Stimulated activated CD8-positive, alpha-beta memory T cell treated with anti-CD3 and anti-CD28 coated beads, Interleukin-7, amount 100 ng/mL, for 1 hour (primary cell): ENCODE measurements at places on chromosomes 1 and 21.
A peak's percentile ranks its signal among the peaks of the same experiment; 100 is the strongest.

GRCh38 chr1:14109276-14109635 lies 409.3 kb downstream of the PRDM2 start:
- no peak for DNase-seq

DNA sequence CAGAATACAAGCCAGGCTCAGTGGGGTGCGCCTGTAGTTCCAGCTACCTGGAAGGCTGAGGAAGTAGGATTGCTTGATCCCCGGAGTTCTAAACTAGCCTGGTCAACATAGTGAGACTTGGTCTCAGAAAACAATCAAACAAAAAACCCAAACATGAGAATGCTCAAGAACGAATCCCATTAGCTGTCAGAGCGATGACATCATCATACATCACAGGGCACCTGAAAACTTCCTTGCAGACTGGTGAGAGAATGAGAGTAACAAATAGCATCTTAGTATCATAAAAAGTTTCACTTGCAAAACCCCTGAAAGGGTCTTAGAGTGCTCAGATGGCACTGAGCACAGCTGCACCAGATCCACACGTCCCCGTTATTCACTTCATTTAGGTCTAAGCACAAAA lies 21.1 kb upstream of the CDCA8 start:
- no peak for DNase-seq

DNA sequence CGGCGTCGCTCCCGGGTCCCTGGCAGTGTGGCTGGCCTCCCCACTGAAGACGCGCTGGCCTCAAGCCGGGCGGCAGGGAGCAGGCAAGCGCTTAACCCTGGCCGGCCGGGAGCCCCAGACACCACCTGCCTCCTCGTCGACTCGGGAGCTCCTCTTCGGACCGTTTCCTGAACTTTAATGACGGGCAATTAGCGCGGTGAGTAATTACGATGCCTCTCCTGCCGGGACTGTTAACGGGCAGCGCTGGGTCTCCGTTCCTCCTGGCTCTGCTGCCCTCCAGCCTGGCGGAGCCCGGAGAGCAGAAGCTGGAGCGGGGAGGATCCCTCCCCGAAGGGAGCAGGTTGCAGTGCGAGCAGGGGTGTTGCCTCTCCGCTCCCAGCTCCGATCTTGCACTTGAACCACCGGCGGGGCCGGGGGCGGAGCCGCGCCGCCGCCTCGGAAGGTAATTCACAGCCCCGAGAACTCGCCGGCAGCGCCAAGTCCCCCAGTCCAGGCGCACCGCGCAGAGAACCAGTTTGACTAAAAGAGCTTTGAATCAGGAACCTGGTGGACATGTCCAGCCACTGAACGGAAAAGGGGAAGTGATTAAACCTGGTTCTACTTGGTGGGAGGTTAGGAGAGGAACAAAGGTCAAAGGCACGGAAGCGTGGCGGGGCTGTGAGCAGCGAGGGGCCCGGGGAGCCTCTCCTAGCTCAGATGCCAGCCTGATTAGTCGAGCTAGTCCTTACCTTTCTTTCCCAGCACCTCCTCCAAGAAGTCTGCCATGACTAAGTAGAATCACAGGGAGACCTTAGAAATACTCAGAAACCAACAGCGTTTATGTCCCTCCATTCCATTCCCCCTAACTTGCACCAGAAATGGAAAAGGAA lies 18.3 kb upstream of the PLEKHA6 start:
- peak; percentile 13 for DNase-seq

DNA sequence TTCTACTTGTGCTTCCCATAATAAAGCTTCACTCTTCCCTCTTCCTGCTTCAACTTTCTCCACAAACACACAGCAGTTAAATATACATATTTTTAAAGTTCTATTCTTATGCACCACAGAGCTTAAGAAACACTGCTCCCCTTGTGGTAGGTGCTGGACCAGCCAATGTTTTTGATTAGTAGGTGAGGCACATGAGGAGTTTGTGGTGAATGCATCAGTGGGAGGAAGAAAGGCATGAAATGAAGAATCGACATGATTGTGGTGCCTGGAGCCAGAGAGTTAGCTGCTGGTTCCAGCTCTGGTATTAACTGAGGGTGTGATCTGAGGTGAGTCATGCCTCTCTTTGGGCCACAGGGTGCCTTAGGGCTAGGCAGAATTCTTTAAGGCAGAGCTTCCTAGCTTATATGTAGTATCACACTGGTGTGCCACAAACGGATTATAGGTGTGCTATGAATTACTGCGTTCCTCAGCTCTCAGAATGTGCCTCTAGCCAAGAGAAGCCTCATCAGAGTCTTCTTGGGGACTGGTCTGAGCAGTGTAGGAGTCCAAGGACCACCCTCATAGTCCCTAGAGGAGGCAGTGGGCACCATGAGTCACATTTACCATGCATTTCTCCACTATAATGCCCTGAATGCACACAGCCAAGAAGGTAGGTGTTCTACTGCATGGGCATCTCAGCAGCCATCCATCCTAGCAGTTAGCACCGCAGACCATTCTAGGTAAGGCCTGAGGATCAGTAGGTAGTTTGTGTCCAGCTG lies 97.4 kb upstream of the SGIP1 start:
- DNase-seq: no peak

- no peak for DNase-seq
Measured at GRCh38 chr1:207461649-207462048, 7.5 kb downstream of the CR2 start.

GRCh38 chr1:46342084-46342656 lies 1.6 kb downstream of the NSUN4 start:
- DNase-seq: no peak

DNA sequence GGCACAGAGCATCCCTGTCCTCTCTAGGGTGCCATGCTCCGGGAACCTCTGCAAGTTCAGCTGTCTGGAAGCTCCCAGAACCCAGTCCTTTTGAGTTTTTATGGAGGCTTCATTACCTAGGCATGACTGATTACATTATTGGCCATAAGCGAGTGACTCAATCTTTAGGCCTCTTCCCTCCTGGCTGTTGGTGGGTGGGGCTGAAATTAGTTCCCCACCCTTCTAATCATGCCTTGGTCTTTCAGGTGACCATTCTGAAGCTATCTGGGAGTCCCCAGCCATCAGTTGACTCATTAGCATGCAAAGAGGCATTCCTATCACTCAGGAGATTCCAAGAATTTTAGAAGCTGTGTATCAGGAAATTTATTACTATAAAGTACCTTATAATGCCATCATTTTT lies 46.6 kb downstream of the WLS start:
- DNase-seq: no peak

- DNase-seq: no peak
Measured at GRCh38 chr1:28246427-28246832, 10.5 kb downstream of the ATP5IF1 start.

GRCh38 chr1:167165948-167166689 lies 54.6 kb upstream of the POU2F1 start:
- no peak for DNase-seq

DNA sequence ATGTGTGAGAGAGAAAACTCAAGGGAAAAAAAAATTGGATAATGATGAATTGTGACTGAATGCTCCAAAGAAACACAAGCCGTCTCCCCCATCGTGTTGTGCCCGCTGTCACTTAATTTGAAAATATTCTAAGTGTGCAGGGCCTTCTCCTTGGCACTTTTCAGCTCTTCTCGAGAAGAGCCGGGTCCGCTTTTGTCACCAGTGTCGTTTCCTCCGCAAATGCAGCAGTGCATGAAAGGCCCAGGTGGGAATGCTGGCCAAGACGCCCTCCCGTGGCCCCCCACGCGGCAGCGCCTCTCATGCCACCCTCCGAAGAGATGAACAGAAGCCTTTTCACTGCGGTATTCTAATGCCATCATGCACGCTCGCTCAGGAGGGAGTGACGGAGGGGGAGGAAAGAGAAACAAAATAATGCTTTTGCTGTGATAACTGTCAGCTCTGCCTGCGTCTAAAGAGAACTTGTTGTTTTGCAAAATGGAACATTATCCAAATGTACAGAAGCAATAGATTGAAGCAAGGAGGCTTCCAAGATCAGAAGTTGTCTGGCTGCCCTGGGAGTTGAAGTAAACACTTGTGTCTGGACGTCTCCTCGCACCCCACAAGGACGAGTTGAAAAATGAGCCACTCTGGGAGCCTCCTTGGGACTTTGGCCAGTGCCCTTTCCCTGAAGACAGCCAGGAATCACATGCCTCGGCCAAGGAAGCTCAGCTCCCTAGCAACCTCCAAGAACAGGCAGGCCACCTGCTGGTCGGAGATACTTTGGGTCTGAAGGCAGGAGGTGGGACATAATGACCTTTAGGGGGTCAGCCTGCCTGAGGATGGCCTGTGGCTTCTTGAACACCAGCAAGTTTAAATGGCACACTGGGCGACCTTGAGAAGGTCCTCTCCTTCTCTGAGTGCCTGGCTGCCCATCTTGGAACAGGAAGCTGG lies 166.1 kb upstream of the ZC3H12A start:
- no peak for DNase-seq

DNA sequence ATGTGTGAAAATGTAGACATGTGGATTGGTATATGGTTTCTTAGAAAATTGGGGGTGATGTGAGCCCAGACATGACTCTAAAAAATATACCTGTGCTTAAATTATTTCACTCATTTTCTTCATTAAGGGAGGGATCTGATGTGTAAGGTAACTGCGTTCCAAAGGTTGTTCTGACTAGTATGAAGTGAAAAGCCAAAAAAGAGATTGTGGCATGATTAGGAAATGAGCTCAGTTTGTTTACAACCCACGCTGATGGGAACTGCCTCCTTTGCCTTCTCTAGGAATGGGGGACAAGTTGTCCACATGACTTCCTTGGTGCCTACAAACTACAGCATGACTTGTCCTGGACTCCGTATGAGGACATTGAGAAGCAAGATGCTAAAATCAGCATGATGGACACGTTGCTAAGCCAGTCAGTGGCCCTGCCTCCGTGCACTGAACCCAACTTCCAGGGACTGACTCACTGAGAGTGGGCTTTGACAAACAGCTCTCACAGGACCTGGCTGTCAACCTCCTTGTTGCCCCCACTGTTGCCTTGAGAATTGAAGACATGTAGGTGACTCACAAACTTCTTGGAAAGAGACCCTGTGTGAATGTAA lies 8.0 kb downstream of the C1orf50 start:
- no peak for DNase-seq

GRCh38 chr1:155184351-155184811 lies 10.7 kb downstream of the TRIM46 start:
- DNase-seq: no peak

DNA sequence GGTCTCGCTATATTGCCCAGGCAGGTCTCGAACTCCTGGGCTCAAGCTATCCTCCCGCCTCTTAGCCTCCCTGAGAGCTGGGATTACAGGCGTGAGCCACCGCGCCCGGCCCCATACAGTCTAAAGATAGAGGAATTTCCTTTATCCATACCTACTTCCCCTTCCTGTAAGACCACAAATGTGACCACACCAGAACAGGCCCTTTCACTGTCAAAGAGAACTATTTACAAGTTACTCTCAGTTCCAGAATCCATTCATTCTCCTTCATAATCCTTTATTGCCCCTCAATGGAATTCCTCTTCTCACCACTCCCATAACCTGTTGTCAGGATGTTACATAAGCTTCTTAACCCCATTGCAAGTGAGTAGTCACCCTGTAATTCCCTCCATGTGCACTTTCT lies 26.3 kb upstream of the SLC5A9 start:
- no peak for DNase-seq

GRCh38 chr1:12616709-12617373 lies 1.2 kb downstream of the DHRS3 start:
- no peak for DNase-seq

GRCh38 chr21:42956824-42957630 lies 17.3 kb upstream of the PKNOX1 start:
- no peak for DNase-seq

GRCh38 chr21:31670070-31670469 lies 10.6 kb downstream of the SOD1 start:
- no peak for DNase-seq

DNA sequence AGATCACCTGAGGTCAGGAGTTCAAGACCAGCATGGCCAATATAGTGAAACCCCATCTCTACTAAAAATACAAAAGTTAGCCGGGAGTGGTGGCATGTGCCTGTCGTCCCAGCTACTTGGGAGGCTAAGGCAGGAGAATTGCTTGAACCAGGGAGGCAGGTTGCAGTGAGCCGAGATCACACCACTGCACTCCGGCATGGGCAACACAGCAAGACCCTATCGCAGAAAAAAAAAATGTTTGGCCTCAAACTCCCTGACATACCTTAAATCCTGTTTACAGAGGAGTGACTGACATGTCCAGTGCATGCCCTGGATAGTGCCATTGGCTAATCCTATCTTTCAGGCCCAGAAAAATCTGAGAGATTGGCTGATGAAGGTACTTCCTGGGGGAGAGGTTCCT lies 11.8 kb downstream of the DCLRE1B start:
- DNase-seq: no peak

DNA sequence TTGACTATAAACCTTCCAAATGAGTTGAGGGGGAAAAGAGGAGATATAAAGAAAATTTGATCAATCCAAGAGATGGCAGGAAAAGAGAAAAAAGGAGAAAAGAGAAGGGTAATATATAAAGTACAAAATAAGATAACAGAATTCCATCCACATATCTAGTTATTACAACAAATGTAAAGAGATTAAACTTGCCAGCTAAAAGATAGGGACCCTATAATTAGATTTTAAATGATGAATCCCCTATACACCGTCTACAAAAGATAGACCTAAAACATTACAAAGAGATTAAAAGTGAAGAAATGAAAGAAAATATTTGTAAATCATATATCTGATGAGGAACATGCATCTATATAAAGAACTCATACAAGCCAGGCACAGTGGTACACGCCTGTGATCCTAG lies 63.1 kb downstream of the CHD5 start:
- no peak for DNase-seq

GRCh38 chr1:3036447-3037280 lies 15.4 kb downstream of the ACTRT2 start:
- no peak for DNase-seq

DNA sequence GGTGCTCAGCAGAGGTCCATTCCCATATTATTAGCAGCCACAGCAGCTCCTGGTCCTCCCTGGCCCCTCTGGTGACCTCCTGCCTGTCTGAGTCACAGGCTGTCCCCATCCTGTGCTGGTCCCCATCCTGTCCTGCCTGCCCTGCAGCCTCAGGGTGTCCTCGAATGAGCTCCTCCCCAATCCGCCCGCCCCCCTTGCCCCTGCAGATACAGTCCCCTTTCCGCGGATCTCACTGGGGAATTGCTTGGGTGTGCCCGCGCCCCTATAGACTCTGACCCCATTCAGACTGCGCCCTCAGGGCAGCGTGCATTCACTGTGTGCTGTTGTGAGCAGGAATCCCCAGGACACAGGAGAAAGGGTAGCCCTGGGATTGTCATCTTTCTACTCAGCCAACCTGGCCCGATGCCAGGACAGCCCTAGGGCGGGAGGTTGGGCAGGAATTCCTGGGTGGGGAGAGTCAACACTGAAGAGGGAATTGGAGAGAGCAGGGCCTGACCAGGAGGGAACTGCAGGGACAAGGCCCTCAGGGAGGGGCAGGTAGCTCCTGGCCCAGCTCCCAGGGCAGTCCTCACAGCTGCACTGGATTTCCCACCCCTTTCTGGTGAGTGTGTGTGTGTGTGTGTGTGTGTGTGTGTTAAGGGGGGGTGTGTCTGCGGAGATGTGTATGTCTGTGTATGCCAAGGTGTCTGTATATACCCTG lies 1.1 kb upstream of the GUCA2A start:
- no peak for DNase-seq

- no peak for DNase-seq
Measured at GRCh38 chr1:51950701-51951100, 39.8 kb downstream of the RAB3B start.
